ENCODE measurements at places on chromosomes 16 and 17.

- DNase-seq, result no peak
Observed at GRCh38 chr16:84367750-84368307, 509 bp upstream of the ATP2C2 start.

GRCh38 chr17:596763-597644, 117.6 kb downstream of the VPS53 start:
- DNase-seq, result no peak

GRCh38 chr17:59107306-59107670, 608 bp upstream of the TRIM37 start:
- DNase-seq, result no peak

- DNase-seq, result no peak
Observed at GRCh38 chr17:50890675-50891516, 24.7 kb upstream of the TOB1 start.

- DNase-seq, result no peak
Observed at GRCh38 chr17:1583556-1583955, 21.0 kb upstream of the PITPNA start.

DNA sequence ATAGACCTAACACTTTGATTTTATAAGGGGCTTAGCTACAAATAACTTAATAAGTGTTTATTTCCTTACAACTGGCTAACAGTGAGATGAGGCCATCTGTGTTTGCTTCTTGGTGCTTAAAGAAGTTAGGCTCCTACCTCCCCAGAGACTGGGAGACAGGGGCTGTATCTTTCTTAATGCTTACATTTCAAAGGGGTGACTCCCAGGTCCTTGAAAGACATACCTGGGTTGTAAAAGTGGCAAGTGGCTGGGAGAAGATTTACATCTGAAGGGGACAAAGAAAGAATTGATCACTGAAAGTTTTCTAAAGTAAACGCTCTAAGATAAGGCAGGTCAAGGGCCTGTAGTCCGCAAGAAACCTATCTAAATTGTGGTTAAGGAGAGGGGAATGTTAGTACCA, 196.8 kb downstream of the CNTNAP4 start:
- no peak for DNase-seq

DNA sequence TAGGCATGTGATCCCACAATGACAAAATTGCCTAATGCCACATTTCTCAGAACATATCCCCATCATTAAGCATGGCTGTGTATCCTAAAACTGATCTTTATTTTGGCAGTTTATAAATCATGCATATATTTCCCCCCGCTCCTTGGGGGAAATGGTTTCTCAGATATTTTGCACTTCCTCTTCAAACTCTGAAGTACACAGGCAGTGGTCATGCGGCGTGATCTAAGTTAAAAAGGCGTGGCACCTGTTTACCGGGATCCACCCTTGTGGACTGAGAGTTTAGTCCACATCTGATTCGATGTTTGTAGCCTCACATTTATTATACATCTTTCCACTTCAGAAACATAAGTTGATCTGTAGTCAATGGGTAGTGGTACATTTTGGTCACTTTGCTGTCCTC, 51.4 kb downstream of the USP10 start:
- DNase-seq, result no peak

- no peak for DNase-seq
Observed at GRCh38 chr17:82323514-82324234, 6.3 kb upstream of the CD7 start.

GRCh38 chr17:82034371-82035011, 3.0 kb downstream of the DCXR start:
- DNase-seq, result no peak

- no peak for DNase-seq
Observed at GRCh38 chr17:19242926-19243325, 5.8 kb downstream of the EPN2 start.

DNA sequence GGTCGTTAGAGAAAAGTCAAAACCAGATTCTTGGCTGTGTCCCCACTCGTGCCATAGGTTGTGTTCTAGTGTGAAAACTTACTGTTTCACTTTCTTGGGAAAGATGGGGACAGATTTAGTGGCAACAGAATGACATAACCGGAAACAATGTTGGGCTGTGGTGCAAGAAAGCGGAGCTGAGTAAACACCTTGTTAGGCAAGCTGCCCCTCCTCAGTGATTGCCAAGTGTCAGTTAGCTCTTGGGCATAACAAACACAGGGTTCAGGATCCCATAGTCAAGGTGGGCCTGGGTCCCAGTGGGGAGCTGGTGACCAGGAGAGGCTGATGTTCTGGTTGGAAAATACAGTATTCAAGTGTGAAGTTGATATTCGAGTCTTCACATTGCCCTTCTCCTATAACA, 15.4 kb downstream of the UBN1 start:
- no peak for DNase-seq

- DNase-seq, result no peak
Observed at GRCh38 chr17:72575542-72576233, 454.9 kb downstream of the SOX9 start.

GRCh38 chr17:34474706-34475105, 104.7 kb upstream of the TMEM132E start:
- no peak for DNase-seq

DNA sequence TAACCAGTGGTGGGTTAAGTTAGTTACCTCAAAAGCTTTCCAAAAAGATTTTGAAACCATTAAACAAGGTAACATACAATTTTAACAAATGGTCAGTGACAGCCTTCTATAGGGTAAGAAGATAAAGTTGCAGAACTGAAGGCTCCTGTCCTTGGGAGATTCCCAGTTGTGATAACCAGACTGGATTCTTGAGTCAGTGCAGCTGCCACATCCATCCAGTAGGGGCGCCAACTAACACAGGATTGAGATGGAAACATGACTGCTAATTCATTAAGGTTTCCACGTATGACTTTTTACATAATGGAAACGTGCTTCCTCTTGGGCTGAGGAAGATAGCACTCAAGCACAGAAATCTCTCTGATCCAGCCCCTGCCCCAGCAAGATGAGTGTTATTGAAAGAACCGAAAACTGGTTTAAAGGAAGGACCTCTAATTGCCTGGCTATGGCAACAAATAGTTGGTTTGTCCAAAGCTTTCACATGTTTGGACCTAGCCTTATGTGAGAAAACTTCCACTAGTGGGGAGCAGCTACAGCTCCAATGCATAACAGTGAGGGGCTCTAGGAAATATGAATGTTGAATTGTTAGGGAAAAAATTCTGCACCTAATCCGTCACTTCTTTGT, 269.8 kb upstream of the MYOCD start:
- DNase-seq, result no peak

- DNase-seq, result no peak
Observed at GRCh38 chr16:27239026-27239425, 29.5 kb downstream of the NSMCE1 start.

DNA sequence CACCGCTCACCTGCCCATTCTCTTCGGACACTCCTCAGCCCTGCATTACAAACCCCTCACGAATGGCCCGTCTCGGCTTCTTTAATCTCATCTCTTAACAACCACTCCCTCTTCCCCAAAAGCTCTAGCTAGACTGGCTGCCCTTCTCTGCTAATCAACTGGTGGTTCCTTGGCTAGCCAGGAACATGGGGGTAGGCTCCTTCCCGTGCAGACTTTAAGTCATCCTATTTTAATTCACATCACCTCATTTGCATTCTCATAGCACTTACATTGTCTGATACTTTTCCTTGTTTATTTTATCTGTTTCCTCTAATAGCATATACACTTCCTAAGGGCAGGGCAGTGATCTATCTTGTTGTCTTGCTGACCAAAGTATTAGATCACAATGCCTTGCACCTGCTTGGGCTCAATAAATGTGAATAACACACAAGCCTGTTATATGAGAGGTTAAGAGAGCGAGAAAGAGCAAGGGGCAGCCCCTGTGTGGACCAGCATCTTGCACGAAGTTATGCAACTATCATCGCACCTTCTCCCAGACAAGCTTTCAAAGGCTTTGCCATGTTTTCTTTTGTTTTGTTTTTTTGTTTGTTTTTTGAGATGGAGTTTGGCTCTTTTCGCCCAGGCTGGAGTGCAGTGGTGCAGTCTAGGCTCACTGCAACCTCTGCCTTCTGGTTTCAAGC, 9.8 kb downstream of the TP53 start:
- DNase-seq, result no peak

GRCh38 chr16:67036323-67036741, 7.4 kb downstream of the CBFB start:
- DNase-seq, result no peak

- DNase-seq, result peak; percentile 84
Observed at GRCh38 chr17:31321481-31321880, at the start of gene EVI2A. Gene EVI2A, minus strand, starts transcription at chr17:31321622. Its CDS starts 2,609 bp downstream, at chr17:31319013.

GRCh38 chr17:68344701-68345136, 53.4 kb downstream of the ARSG start:
- peak; percentile 58 for DNase-seq

GRCh38 chr16:88132836-88133506, 181.7 kb downstream of the BANP start:
- DNase-seq, result no peak

GRCh38 chr16:15052747-15053476, 3.0 kb downstream of the NTAN1 start:
- no peak for DNase-seq

DNA sequence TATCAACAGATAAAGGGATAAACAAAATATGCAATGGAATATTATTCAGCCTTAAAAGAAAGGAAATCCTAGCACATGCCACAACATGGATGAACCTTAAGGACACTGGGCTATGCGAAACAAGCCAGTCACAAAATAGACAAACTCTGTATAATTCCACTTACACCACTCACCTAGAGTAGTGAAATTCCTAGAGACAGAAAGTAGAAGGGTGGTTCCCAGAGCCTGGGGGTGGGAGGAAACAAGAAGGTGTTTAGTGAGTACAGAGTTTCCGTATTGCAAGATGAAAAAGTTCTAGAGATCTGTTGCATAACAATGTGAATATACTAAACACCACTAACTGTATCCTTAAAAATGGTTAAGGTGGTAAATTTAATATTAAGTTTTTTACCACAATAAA, 10.0 kb downstream of the SPOP start:
- DNase-seq, result no peak

GRCh38 chr16:71214746-71215381, 15.7 kb downstream of the HYDIN start:
- no peak for DNase-seq

GRCh38 chr16:89115216-89115861, 21.7 kb downstream of the ACSF3 start:
- DNase-seq, result peak; percentile 93

DNA sequence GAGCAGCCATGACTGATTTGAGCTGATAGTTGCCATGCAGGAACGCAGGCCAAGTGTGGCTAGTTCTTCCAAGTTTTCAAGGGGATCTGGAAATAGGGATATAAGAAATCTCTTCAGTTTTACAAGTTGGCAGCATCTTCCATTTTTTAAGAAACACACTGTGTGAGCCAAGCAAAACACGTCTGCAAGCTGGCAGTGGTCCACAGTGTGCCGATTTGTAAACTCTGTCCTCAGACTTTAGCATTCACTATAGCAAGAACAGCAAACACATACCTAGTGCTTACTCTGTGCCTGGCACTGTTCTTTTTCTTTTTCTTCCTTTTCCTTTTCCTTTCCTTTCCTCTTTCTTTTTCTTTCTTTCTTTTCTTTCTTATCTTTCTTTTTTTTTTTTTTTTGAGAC, 2.9 kb downstream of the ORAI3 start:
- DNase-seq, result no peak

- no peak for DNase-seq
Observed at GRCh38 chr17:11900041-11900476, 97.2 kb downstream of the ZNF18 start.

DNA sequence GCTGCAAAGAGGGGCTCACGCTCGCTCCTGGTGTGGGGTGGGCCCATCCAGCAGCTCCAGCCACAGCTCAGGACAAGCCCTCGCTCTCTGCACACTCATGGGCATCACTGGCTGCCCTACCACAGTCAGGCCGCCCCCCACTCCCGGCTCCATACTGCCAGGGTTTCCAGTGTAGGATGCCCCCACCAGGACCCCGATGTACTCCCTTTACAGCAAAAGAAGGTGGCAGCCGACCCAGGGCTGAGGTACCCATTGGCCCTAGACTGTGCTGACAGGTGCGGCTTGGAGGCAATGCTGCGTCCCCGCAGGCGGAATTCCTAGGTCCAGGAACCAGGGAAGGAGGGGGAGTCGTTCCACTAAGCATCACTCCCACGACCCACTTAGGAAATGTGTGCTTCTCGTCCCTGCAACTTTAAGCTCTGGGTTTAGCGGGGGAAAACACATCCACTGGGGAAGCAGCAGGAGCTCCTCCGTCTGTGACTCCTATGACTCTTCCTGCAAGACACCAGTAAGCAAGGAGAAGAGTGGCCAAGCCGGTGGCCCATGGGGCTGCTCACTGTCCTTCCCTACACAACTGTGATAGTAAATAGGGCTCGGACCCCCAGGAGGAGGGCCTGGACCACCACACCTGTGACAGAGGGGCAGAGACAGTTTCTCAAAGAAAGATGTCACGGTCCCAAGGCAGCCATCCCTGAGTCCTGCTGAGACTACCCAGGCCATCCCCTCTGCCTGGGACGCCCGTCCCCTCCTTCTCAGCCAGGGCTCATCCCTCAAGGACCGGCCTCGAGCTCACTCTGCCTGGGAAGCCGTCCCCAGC, 13.1 kb downstream of the CORO7 start:
- no peak for DNase-seq

GRCh38 chr17:42895185-42895555, 5.4 kb upstream of the G6PC1 start:
- no peak for DNase-seq

DNA sequence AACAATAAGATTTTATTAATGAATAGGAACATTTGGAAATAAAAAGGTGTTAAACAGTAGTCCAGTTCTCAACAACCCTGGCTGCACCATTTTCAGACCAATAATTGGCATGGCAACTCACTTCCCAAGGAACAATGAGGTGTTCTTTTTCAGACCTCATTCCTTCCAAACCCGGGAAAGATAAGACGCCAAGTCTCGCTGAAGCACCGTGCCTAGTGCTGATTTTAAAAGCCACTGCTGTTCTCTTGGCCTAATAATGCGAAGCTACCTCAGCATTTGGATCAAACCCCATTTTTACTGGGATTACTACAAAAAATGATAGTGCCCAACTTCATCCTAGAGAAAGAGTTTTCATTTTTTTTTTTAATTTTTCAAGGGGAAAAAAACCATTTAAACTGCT, 75.2 kb upstream of the NOL11 start:
- no peak for DNase-seq

GRCh38 chr16:24834459-24835335, 11.1 kb upstream of the SLC5A11 start:
- no peak for DNase-seq

- no peak for DNase-seq
Observed at GRCh38 chr17:50101346-50102163, 6.4 kb downstream of the PDK2 start.

DNA sequence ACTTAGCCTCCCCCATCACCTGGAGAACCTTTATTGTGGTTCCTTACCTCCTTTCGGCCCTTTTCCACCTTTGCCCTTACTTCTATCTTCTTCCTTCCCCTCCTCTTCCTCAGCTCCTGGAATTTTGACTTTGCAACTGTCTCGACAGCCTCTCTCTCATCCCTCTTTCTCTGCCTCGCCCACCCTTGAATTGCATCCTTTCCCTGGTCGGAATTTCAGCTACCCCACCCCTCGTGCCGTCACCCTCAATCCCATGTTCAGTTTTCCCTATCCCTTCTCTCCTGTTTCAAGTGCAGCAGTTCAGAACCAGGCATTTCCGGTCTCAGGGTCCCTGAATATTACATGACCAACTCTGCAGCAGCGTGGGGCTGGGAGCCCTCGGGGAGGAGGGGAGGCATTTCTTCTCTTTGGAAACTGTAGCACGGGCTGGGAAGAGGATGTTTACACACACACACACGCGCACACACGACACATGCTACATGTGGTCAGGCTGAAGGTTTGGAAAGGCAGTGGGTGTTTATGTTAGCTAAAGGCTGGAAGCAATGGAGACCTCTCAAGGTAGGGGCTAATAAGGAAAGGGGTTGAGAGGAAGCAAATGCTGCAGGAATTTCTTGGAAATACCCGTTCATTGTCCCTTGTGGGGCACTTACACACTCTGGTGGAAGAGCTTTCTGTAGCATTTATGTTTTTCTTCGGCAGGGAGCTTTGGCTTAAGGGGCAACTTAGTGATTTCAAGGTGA, 971 bp downstream of the MINK1 start:
- DNase-seq, result no peak

All from T-cell (primary cell).